ENCODE measurements at places on chromosomes 7 and 10.

DNA sequence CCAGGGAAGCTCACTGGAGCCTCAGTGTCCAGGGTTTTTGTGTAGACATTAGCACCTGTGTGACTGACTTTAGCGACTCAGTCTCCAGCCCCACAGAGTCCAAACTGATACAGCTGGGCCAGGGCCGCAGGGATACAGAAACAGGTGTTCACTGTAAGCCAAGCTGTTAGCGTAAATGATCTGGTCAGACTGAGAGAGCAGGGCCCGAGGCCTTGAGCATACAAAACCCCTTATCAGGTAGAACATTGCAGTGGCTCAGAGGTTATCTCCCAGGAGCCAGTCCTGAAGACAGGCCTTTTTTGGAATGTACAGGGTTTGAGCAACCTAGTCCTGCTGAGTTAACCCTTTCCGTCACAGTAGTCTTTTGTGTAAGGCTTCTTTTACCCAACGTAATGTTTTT lies 25.0 kb downstream of the LHPP start:
- DNase-seq, result no peak

DNA sequence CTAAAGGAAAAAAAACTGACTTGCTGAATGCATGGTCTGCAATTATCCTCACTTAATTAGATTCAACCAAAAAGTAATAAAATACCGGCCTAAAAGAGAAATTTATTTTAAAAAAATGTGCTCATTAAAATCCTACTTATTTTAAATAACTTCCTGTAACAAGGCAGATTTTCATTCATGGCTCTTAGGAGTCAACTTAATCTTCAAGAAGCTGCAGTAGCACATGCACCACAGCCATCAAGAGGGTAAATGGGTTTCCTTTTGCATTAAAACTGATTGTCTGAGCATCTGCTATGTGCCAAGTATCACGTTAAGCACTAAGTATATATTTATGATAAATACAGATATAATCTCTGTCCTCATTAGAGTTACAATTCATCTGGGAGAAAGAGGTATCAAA lies 69.9 kb downstream of the SNX13 start:
- no peak for DNase-seq

GRCh38 chr7:55198634-55199392 lies 166.3 kb upstream of the LANCL2 start:
- DNase-seq, result no peak

GRCh38 chr10:88974446-88975376 lies 15.9 kb upstream of the FAS start:
- DNase-seq, result no peak

DNA sequence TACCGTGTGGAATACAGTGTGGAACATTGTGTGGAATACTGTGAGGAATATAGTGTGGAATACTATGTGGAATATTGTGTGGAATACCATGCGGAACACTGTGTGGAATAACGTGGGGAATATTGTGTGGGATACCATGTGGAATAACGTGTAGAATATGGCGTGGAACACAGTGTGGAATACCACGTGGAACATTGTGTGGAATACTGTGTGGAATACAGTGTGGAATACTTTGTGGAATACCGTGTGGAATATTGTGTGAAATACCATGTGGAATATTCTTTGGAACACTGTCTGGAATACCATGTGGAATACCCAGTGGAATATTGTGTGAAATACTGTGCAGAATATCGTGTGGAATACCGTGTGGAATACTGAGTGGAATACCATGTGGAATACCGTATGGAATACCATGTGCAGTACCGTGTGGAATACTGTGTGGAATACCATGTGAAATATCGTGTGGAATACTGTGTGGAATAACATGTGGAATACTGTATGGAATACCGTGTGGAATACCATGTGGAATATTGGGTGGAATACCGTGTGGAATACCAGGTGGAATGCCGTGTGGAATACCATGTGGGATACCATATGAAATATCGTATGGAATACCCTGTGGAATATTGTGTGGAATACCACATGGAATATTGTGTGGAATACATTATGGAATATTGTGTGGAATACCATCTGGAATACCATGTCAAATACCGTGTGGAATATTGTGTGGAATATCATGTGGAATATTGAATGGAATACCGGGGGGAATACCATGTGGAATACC lies 133.1 kb upstream of the CHST15 start:
- no peak for DNase-seq

DNA sequence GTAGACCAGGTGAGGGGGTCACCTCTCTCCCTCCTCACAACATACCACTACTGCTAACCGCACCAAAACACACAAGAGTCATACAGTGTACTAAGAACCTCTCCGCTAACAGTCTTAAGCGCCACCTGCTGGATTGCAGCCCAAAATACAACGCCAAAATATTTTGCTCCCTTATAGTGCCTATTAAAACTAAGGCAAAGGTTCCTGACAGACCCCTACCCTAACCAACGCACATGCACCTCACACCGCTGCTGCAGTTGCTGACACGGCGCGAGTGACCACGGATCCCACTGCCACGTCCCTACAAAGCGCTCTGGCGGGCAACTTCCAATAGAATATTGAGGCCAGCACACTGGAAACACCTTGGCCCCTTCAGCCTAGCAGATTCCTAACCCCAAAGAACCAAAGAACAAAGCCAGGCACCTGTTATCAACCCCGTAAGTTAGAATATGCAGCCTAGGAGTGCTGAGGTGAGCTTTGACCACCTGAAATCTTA lies 563.6 kb upstream of the SEMA3D start:
- peak; percentile 5 for DNase-seq

Data from HTR-8/SVneo (cell line).